Stimulated activated CD8-positive, alpha-beta memory T cell treated with anti-CD3 and anti-CD28 coated beads, Interleukin-2, amount 100 ng/mL, for 48 hours (primary cell): ENCODE measurements at places on chromosomes 5 and 9.

- no peak for DNase-seq
Observed at GRCh38 chr5:136840601-136841000, 475.3 kb upstream of the TRPC7 start.

- DNase-seq, result no peak
Observed at GRCh38 chr5:134545070-134545868, 19.8 kb downstream of the JADE2 start.

DNA sequence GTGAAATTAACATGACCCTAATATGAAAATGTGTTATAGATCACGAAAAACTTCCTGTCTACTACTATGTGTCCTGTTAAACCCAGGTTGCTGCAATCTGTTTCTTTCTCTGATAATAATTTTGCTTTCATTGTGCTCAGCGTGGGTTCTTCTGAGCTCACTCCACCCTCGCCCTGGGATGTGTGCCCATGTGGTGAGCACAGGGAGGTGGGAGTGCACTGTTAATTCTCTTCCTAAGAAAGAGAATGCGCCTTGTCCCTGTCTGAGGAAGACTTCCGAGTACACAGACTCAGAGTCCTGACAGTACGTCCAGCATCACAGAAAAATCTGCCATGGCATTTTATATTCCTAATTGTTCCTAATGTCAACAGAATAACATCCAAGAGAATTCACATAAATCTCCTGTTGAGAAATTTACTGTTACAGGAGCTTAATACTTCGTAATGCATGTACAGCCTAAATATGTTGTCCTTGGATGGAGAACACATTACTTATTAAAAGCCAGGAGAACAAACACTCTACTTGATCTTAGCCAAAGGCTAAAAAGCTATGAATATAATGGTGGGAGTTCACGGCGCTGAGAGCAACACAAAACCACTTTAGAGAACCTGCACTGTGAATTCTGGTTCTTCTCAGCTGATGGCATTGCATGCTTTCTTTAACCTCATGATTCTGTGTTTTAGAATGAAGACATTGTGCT, 102.6 kb downstream of the PDE4D start:
- no peak for DNase-seq

- no peak for DNase-seq
Observed at GRCh38 chr5:141492168-141492885, 3.4 kb downstream of the PCDHGC5 start.

GRCh38 chr9:137982200-137982599, 104.6 kb downstream of the CACNA1B start:
- DNase-seq, result no peak

- DNase-seq, result no peak
Observed at GRCh38 chr9:121836366-121836885, 185.0 kb downstream of the DAB2IP start.

DNA sequence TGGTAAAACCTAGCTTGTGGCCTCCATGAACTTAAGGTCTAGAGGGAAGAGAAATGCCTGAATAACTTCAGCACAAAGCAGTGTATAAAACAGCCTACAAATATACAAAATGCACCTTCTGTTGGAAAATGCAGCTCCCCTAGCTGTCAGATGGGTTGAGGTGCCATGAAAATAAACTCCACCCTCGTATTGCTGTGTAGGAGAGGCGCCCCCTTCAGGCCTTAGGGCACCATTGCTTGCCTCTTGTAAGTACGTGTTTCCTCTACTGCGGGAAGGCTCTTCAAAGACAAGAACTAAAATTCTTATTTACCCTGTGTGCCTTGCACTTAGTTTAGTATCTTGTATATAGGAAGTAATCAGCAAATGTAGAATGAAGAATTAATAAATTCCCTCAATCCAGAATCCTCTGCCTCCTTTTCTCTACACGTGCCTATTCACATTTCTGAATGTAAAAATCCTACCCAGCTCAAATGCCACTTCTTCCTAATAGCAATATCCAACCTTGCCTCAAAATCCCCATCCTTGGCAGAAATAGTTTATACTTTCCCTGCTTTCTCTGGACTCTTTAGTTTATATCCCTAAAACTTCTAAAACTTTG, 393.7 kb upstream of the PDE4D start:
- peak; percentile 1 for DNase-seq

DNA sequence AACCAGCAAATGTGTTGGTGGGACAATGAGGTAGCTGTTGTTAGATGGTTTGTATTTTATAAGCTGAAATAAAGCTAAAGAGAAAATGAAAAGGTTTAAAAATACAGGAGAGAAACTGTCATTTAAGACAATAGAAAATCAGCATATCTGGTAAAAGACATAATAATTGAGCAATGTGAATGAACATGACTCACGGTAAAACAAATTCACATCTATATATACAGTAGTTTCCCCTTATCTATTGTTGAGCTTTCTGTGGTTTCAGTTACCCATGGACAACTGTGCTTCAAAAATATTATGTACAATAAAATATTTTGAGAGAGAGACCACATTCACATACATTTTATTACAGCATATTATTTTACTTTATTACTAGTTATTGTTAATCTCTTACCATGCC, 1649.8 kb downstream of the EFNA5 start:
- DNase-seq, result no peak

DNA sequence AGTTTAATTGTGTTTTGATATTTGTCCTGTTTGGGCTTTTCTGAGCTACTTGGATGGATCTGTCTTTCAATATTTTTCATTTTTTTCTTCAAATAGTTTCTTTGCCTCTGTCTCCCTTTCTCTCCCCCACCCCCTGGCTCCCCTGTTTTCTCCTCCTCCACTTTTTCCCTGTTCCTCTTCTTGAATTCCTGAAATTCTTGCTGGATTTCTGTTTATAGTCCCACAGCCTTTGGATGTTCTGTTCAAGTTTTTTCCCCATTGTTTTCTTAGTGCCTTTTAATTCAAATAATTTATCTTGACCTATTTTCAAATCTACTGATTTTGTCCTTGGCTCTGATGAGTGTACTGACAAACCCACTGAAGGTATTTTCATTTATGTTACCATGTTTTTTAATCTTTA, 113.0 kb downstream of the VPS13A start:
- no peak for DNase-seq

GRCh38 chr5:60490597-60491166, 209.3 kb downstream of the DEPDC1B start:
- no peak for DNase-seq

DNA sequence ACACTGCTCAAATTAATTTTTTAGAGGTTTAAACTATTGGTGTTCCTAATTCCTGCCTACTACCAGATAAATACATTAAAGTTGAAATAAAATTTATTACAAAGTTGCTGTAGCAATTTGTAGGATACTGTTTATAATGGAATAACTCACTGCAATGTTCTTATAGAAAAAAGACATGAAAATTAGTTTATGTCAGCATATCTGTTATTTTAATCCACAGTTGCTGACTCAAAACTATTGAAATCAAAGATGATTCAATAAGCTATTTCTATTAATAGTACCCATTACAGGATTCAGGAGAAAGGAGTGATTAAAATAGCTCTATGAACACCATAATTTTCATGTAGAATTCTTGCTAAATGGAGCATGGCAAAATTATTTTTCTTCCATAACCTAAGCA, 764.4 kb upstream of the NUDT12 start:
- DNase-seq, result no peak

- no peak for DNase-seq
Observed at GRCh38 chr5:115589043-115589442, 13.2 kb downstream of the TICAM2 start.

DNA sequence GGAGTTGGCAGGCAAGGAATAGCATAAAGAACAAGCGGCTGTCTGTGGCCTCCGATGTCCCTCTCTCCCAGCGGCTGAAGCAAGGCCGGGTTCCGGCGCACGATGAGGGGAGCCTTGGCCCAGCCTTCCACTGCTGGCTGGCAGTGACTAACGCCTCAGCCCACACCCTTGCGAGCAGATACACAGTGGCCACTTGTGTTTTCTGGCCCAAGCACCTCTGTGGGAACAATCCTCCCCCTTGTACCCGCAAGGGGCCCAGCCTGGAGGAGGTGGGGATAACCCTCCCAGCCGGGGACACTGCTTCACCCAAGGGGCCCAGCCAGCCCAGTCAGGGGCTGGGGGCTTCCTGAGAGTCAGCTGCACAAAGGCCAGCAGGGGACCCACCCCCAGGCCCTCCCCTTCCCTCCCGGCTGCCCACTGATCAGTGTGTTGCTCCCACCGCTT, 23.2 kb downstream of the STK10 start:
- DNase-seq, result no peak

GRCh38 chr5:108579236-108579635, 168.5 kb upstream of the FER start:
- no peak for DNase-seq

- DNase-seq, result no peak
Observed at GRCh38 chr9:76107482-76107881, 217.0 kb downstream of the PCSK5 start.

GRCh38 chr9:123868002-123868401, 61.9 kb downstream of the DENND1A start:
- no peak for DNase-seq

GRCh38 chr9:6444128-6444527, 31.1 kb downstream of the UHRF2 start:
- no peak for DNase-seq

DNA sequence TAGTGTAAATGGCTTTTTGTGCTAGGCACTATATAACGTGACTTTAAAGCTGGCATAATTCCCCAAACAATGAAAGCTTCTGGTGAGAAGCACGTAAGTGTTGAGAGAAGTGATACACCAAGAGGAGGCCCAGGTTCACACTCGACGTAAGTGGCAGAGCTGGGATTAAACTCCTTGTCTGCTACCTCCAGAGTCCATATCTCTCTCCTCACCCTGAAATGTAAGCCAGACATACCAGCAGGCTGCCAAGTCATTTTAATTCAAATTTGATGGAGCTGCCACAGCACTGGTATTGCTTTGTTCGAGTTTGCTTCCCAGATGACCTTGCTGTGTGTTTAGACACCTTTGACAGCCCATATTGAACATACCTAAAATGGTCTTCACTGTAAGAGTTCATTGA, 319.7 kb downstream of the GLIS3 start:
- no peak for DNase-seq

- no peak for DNase-seq
Observed at GRCh38 chr9:136107155-136107952, 11.3 kb downstream of the TMEM250 start.

DNA sequence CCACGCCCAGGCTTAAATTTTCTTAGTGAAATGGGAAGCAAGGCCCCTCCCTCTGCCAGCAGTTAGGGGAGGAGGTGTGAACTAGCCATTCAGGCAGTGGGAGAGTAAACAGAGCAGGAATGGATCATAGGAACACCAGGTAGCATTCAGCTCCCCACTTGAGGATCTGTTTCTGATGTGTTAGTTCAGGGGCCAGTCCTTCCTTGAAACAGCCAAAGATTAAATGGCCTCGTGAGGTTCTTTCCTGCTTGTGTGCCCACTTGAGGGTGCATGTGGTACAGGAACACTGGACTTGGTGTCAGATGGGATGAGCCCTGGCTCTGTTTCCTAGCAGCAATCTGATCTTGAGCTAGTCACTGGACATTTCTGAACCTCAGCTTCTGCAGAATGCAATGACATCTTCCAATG, 21.2 kb downstream of the FAXDC2 start:
- no peak for DNase-seq

DNA sequence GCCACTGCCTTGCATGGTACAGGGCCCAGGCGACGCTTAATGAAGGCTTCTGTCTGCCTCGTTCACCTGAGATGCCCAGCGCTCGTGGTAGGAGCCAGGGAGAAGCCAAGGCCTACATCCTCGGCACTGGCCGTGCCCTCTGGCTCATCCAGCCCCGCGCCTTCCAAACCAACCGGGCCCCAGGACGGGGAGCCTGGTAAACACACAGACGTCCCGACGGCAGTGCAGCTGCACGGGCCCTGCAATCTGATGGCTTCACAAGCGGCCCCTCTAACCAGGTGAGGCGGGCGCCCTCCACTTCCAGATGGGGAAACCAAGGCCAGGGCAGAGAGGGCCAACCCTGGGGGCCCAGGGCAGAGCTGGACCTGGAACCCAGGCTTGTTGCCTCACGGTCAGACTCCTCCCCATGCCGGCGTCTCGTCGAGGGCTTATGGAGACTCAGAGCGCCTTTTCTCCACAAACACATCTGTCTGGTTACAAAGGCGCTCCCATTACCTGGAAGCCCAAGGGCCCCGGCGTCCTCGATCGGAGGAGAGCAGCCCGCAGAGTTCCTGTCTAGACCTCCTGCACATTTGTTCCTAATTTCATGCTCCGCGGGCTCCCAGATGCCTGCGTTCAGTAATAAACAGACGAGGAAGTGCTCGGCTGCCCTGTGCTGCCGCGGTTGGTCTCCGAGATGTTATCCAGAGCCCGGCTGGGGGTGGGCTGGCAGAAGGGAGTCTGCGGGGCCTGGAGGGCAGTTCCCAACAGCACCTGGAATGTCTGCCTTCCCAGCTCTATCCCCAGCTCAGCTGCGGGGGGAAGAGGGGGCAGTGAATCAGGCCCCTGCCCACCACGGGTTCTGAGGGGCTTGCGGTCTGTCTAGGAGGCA, 23.5 kb downstream of the FAM163B start:
- no peak for DNase-seq

DNA sequence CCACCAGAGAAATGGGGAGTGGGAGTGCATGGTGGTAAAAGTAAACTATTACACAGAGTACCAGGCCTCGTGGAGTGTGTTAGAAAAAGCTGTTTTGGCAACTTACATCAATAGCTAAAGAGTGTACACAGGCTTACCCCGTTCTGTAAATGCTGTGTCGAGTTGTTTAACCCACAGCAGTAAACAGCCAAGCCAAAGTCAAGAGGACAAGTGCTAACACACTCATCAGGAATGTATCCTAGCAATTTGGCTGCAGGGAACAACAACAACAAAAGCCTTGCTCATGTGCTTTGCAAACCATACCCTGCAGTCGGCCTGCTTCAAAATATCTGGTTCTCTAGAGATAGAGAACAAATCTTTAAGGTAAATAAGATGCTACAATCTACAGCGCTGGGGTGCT, 15.9 kb downstream of the DAP start:
- no peak for DNase-seq

DNA sequence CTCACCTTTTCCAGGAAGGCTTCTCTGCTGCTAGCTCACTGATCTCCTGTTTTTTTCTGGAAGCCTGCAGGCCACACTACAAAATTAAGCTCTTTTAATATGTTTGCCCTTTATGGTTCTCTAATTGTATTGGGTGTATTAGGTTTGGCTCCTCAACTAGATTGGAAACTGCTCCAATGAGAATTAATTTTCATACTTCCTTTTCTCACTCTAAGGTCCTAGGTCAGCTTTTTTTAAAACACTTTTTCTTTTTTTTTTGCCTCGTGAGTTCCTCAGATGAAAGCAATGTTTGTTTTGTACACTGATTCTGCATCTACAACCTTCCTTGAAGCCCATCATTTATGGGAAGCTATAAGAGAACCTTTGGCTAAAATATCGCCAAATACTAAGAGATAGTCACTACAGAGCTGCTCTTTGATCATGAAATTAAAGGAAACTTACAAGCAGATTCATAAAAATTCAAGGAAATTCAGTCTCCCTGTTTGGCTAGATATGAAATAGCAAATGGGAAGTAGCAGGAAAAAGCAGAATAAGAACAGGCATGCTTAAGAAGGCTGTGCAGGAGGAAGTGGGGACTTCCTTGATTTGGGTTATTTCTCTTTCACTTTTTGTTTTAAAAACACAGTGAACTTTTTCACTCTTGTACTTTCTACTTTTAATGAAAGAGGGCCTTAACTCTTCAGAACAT, 55.2 kb upstream of the FYB1 start:
- DNase-seq, result no peak

GRCh38 chr5:174719793-174720611, 4.4 kb upstream of the MSX2 start:
- no peak for DNase-seq
